GM12878 (cell line): ENCODE measurements at places on chromosomes 4 and X.

DNA sequence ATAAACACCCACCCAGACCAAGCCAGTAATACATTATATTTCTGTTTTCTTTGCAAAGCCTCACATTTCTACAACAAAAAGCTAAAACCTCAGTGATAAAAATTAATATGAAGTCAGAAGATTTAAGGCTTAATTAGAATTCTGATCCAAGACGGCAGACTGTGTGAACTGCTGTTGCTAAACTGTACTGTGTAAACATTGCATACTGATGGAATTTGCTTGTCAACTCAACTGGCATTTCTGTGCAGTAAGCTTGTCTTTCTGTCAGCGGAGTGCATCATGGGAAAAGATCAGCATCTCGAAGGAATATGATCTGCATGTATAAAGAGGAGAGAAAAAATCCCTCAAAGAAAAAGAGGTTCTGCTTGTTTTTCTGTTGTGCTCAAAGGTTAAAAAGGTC is 69.4 kb upstream of the SPANXB1 start:
- DNase-seq: no peak

GRCh38 chr4:161314371-161314770 is 849.4 kb downstream of the FSTL5 start:
- DNase-seq: no peak

DNA sequence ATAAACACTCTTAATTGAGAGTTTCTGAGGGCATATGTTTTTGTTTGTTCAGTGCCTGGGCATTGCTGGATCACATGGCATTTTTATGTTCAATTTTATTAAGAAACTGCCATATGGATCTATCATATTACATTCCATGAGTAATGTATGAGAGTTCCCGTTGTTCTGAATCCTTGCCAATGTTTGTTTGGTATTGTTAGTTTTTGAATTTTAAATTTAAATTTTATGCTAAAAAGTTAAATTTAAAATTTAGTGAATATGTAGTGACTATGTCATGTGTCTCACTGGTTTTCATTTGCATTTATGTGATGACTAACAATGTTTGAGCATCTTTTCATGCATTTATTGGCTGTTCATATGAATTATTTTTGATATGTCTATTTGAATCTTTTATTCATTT is 54.8 kb upstream of the GEMIN8 start:
- DNase-seq: no peak

DNA sequence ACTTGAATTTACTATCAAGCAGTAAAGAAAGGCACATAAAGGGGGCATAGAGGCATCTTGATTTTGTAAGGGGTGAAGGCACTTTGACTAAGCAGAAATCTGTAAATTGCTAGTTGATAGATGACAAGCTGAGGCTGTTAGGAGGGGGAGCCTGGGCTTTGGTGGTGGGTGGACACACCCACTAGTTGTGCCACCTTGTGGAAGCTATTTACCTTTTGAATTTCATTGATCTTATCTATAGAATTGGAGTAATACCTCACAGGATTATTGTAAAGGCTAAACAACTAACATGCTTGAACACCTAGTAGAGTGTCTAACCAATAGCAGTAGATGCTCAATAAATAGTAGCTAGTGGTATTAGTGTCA is 142.8 kb upstream of the KCNIP4 start:
- DNase-seq: no peak

GRCh38 chr4:94548571-94548970 is 96.8 kb downstream of the PDLIM5 start:
- no peak for DNase-seq

GRCh38 chr4:77994194-77994721 is 62.9 kb upstream of the FRAS1 start:
- DNase-seq: no peak
